ENCODE measurements at places on chromosomes 2 and 18.

DNA sequence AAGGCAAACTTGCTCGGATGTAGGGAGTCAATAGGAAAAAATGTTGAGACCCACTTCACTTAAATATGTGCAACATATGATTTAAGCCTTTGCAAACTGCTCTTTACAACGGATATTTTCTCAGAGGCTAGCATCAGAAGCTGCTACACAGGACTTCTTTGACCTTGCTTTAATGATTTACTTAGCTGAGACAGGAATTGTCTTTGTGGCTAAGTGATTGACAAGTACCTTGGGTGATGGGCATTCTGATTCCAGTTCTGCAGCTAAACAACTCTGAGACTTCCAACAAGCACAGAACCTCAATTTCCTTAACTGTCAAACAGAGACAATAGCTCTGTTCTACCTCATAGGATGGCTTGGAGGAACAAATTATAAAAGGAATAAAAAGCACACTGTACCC, 150.2 kb downstream of the NCKAP5 start:
- no peak for DNase-seq

- DNase-seq, result peak; percentile 44
Observed at GRCh38 chr2:222730366-222730999, 59.0 kb downstream of the MOGAT1 start.

DNA sequence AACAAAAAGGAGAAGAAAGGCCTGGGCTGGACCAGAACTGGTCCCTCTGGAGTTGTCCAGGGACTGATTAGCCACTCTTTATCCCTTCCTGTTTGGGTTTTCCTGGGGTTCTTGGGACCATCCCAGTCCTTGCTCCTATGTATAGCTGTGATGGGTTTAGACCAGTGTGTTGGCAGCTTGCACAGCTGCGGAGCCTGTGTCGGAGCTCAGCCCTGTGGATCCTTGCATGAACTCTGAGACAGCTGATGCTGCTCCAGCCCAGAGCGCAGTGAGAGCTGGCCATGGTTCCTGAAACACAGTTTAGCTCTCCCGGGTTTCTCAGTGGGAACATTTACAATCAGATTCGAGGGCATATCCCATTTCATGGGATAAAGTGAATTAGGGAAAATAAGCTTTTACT, 16.9 kb downstream of the IMPA2 start:
- DNase-seq, result no peak

DNA sequence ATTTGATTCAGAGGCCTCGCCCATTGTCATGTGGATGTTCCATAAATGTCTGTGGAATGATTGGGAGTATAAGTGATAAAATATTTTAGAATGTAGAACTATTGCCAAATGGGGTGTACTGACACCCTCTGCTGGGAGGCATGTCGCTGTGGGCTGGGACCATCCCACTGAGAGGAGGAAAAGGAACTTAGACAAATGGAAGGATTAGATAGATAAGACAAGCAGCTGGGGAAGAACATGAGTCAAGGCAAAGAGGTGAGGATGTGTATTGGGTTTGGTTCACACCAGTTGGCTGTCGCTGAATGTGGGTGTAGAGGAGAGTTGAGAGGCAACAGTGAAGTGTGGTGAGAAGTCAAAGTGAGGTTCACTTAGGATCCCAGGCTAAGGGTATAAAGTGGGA, 4.0 kb downstream of the C2orf74 start:
- DNase-seq, result peak; percentile 15

- peak; percentile 47 for DNase-seq
Observed at GRCh38 chr2:26685989-26686839, 6.3 kb upstream of the KCNK3 start.

DNA sequence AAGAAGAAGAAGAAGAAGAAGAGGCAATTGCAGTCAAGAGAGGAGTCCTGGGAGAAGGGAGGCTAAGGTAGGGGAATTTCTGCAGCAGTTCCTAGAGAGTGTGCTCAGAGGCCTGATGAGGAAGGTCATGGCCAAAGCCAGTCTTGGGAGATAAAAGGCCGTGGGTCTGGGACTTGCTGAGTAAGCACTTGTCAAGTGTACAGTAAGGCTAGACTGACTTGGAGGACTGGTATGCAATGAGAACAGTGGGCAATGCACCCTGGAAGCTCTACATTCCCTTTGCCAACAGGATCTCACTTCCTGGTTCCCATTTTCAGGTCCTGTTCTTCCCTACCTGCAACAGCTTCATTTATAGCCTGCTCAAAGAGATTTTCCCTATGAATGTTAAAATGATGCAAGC, 28.6 kb upstream of the CYP26B1 start:
- no peak for DNase-seq

- no peak for DNase-seq
Observed at GRCh38 chr2:16522031-16522831, 143.4 kb downstream of the CYRIA start.

- DNase-seq, result no peak
Observed at GRCh38 chr2:207567671-207568070, 37.9 kb downstream of the CREB1 start.

DNA sequence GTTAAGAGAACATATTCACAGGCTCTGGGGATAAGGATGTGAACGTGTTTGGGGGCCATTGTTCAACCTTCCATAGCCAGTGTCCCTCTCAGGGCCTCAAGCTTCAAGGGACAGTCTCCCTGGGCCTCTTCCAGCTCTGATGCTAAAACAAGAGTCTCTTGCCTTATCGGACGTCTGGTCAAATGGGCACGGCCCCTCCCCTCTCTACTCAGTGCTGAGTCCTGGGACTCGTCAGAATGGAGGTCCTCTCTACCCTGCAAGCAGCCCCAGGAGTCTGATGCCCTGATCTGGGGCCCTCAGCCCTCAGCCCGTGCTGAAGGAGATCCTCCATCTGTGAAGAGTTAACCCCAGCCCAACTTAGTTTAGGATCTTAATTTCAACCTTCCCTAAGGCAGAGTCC, 198.2 kb downstream of the ZFP36L2 start:
- no peak for DNase-seq

GRCh38 chr2:128726911-128727310, 408.2 kb upstream of the HS6ST1 start:
- DNase-seq, result no peak

- no peak for DNase-seq
Observed at GRCh38 chr2:212282671-212283261, 255.8 kb downstream of the ERBB4 start.

DNA sequence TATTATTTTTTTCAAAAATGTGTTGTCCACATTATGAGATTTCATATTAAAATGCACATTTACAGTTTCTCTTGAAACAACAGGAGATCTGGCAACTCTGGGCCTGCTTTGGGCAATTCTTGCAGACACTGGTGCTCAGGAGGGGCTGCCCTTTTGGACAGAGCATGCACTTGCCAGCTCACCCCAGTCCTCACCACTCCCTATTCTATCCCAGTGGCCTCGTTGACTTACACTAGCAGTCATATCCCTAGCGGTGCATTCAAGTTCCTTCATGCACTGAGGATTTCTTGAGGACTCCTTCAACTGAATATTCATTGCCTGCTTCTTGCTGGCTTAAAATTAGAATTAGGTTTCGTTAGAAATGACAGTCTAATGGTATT, 87.9 kb upstream of the FHL2 start:
- DNase-seq, result no peak

GRCh38 chr2:26059542-26059941, 25.7 kb downstream of the RAB10 start:
- DNase-seq, result no peak

- peak; percentile 70 for DNase-seq
Observed at GRCh38 chr2:224261326-224261725, 140.6 kb downstream of the FAM124B start.

All from mesenchymal stem cell (in vitro differentiated cells and primary cell).